Body of pancreas (tissue), 4 donors: ENCODE measurements at places on chromosomes 11 and 22. TPM values are rescaled to one million over a fixed set of nuclear protein-coding genes. Genes with fewer than 3 reads are reported as not detected.

Gene CELSR1
- 3.6 TPM for total RNA-seq

DNA sequence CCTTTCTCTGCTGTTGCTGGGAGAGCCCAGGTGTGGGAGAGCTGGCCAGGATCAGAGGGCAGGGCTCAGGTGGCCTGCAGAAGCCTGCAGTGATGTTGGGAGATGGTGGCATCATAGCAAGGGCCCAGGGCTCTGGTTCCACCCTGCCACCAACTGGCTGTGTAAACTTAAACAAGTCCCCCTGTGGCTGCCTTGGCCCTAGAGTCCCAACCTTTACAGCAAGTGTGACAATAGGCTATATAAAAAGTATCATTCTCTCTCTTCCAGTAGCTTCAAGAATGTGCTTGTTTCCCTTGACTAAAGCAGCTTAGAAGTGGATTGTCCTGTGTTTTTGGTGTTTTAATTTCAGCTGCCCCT lies 201.8 kb upstream of the E2F8 start:
- peaks cover 12% of the 10 kb centered on the region for H3K4me1 ChIP-seq
- H3K4me3 ChIP-seq, result no peak overlapping the region
- no peaks in the 10 kb centered on the region for H3K36me3 ChIP-seq
- DNase-seq, result no peak
- H3K27me3 ChIP-seq, result no peaks in the 10 kb centered on the region
- peak overlapping the region; percentile 32 for H3K27ac ChIP-seq

- no peak overlapping the region for H3K4me3 ChIP-seq
- no peaks in the 10 kb centered on the region for H3K36me3 ChIP-seq
- no peak overlapping the region for H3K27ac ChIP-seq
- H3K27me3 ChIP-seq, result no peaks in the 10 kb centered on the region
- no peak for DNase-seq
Measured at GRCh38 chr11:3083321-3083720, 26.1 kb upstream of the CARS1 start.

DNA sequence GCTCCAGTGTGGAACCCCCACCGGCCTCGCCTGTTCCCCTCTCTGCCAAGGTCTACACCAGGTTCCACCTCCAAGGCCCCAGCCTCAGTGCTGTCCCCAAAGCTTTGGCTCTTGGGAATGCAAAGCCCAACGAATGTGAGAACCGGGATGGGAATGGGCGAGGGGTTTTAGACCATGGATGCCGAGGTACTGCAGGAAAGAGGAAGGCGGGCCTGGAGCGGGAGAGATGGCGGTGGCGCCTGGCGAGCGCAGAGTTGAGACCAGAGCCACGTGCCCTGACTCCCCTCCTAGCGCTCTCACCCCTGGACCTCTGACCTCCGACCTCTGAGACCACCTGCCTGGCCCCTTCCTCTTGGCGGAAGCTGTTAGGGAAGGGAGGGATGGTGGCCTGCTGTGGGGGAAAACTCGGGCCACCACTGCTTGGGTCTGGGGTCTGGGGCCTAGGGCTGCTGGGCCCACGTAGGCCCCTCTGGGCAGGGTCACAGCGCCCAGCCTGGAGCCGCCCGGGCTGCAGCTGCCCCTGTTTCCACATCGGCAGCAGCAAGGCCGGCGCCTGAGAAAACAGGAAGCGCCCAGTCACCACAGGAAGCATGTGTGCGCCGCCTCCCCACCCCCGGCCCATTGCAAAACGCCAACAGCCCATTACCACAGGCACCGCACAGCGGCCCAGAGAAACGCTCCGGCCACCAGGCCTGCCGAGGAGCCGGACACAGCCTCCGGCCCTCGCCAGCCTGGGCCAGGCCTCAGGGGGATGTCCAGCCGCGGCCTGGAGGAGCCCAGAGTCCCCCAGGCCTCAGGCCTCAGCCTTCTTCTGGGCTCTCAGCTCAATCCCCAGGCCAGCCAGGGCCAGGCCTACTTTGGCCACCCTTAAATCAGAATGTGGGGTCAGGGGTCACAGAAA lies 13.8 kb upstream of the SLC39A13 start:
- peak overlapping the region; percentile 55 for H3K27ac ChIP-seq
- no peaks in the 10 kb centered on the region for H3K27me3 ChIP-seq
- peaks cover 3% of the 10 kb centered on the region for H3K4me1 ChIP-seq
- peak; percentile 73 for DNase-seq
- H3K4me3 ChIP-seq, result no peak overlapping the region

DNA sequence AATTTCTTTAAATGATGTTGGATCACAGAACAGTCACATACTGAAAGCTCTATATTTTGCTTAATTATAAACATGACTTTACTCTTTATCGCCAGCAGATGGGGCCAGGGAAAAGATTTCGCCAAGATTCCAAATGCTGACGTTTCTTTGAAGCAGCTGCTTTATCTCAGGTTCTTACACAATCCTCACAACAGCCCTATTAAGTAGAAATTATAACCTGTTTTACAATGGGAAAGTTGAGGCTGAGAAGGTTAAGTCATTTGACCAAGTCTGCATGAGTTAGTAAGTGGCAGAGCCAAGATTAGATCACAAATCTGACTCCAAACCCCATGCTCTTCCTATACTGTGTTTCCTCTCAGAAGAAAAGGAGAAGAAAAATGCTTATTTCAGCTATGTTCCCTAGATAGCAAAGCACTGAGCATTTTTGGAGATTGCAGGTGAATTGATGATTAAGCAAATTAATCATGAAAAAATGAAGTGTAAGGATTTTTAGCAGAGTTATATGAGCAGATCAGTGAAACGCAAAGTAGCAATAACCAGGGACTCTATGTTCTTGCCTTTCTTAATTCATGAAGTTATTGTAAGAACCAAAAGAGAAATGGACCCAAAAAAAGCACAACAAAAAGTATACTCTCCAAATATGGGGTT lies 79.0 kb downstream of the AASDHPPT start:
- no peaks in the 10 kb centered on the region for H3K27me3 ChIP-seq
- H3K36me3 ChIP-seq, result no peaks in the 10 kb centered on the region
- H3K4me1 ChIP-seq, result peaks cover 4% of the 10 kb centered on the region
- no peak overlapping the region for H3K4me3 ChIP-seq

- no peak for DNase-seq
- H3K4me3 ChIP-seq, result no peak overlapping the region
- H3K27me3 ChIP-seq, result no peaks in the 10 kb centered on the region
- H3K4me1 ChIP-seq, result peaks cover 50% of the 10 kb centered on the region
- no peak overlapping the region for H3K27ac ChIP-seq
- H3K36me3 ChIP-seq, result no peaks in the 10 kb centered on the region
Measured at GRCh38 chr22:20922141-20922751, 5.0 kb downstream of the CRKL start.

GRCh38 chr11:22543261-22543660 lies 82.4 kb downstream of the FANCF start:
- no peaks in the 10 kb centered on the region for H3K27me3 ChIP-seq
- no peak overlapping the region for H3K4me3 ChIP-seq
